ENCODE measurements at places on chromosomes 11 and 22.

- DNase-seq, result no peak
Measured at GRCh38 chr11:62652161-62653006, 718 bp downstream of the INTS5 start.

GRCh38 chr22:39349967-39350726 lies at the start of gene SYNGR1:
Gene SYNGR1, plus strand, starts transcription at chr22:39349991. Its CDS starts 20 bp downstream, at chr22:39350011.
- no peak for DNase-seq

DNA sequence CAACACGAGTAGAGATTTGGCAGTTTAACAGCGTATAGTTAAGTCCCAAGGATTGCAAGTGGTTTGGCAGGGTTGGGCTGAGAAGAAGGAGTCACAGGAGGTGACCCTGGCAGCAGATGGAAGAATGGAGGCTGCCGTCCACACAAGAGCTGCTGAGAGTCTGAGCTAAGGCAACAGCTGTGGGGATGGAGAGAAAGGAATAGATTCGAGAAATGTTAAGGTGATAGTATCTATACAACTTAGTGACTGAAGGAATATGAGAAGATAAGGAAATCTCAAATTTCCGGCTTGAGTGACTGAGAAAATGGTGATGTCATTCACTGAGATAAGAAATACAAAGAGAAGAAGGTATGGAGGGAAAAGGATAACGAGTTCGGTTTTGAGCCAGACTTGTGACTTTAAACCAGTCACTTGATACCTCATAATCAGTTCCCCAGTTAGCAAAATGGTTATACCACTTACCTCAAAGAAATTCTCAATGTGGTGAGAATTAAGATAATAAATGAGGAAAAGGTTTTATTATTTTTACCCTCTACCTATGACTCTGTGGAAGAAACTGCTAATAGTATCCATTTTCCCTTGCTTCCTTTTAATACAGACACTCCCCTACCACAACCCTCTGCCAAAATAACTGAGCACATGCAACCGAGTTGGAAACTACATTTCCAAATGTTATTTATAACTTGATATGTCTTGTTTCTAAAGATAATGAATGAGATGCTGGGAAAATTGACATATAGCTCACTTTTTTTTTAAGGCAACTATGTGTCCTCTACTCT lies 30.7 kb downstream of the FAM168A start:
- DNase-seq, result no peak

DNA sequence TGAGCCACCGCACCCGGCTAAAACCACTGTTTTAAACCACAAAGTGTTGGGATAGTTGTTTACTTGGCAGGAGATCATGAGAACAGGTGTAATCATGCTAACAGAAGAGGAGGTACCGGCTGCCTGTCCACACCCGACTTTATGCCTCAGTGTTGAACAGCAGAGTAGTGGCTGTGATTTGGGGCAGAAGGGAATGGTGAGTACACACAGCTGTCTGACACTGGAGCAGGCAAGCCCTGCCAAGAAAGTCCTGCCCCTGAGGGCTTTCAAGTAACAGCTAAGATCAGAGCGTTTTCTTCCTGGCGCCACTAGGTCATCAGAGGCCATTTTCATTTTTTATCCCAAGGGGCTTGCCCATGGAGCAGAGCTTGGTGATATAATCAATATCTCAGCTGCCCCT lies 8.1 kb downstream of the CDKN1C start:
- no peak for DNase-seq

- no peak for DNase-seq
Measured at GRCh38 chr11:122778148-122778547, 60.2 kb upstream of the CRTAM start.

DNA sequence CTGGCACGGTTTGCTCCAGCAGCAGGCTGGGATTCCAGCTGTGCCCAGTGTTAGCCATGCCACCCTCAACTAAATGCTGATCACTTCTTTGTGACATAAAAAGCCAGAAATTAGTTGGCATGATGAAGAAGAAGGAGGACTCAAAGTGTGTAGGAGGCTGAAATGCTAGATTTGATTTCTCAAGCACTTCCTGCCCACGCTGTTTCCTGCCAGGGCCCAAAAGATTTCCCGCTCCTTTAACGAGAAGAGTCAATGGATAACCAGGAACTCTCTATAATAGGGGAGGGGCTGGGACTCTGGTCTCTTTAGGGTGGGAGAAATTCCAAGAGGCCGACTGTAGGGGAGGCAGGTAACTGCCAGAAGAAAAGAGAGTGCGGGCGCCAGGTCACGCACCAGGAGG lies 26.4 kb downstream of the APOL3 start:
- no peak for DNase-seq

GRCh38 chr22:42844756-42845155 lies 12.3 kb downstream of the ARFGAP3 start:
- no peak for DNase-seq

- DNase-seq, result no peak
Measured at GRCh38 chr22:18050065-18050464, 25.7 kb upstream of the MICAL3 start.

GRCh38 chr11:17457396-17458173 lies 19.1 kb downstream of the ABCC8 start:
- DNase-seq, result no peak

DNA sequence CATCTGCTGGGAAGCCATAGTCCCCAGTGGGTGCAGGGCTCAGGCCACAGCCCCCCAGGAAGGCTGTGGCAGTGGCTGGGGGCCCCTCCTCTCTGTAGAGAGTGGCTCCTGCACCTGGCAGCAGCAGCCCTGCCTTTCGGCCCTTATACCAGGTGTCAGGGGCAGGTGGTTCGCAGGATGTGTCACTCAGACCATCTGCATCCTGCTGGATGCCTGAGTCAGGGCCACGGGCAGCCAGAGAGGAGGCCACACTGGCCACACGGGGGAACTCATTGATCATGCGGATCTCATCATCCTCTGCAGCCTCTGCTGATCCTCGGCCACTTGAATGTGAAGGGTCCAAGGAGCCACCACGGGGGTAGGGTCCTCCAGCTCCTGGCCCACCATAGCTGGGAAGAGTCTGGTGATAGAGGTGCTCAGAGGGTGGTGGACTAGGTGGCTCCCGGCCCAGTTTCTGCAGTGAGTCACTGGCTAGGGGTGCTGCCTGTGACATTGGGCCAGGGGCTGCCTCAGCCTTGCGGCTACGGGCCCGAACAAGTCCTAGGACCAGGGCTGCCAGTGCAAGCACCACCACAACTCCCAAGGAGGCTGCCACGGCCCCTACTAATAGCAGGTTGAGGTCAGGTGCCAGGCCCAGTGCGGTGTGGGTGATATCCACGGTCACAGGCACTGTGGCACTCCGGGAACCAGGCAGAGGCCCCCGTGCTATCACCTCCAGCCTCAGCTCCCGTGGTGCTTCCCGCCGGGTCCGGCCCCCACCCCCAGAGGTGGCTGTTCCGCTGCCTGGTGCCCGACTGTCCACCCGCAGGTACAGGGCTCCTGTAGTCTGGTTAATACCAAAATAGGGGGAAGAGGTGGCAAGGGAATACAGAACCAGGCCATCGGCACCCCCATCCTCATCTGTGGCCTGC lies 3.3 kb upstream of the TPP1 start:
- no peak for DNase-seq

- no peak for DNase-seq
Measured at GRCh38 chr22:27990879-27991278, 71.8 kb upstream of the PITPNB start.

DNA sequence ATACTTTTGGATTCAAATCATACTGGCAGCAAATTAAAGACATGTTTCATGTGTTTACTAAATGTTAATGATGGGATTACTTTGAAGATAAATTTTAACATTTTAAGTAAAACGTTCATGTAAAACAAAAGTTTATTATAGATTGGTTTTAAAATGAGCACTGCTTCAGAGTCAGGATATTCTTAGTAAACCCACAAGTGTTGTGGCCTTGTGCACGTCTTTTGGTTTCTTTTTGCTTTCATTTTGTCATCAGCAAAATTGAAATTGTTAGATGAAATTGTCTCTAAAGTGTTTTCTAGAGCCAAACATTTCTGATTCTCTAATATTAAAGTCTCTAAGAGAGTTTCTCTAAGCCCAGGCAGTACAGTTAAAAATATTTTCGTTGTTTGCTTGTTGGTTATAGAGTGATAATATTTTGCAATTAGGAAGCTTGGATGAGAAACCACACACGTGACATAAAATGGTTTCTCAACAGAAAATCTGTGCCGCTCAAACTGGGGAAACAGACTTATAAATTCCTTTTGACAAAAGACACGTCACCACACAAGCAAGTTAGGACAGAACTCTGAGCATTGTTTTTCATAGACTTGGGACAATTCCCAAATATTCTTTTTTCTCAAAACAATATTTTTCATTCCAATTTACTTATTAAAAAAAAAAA lies 164.4 kb downstream of the TEAD1 start:
- no peak for DNase-seq

DNA sequence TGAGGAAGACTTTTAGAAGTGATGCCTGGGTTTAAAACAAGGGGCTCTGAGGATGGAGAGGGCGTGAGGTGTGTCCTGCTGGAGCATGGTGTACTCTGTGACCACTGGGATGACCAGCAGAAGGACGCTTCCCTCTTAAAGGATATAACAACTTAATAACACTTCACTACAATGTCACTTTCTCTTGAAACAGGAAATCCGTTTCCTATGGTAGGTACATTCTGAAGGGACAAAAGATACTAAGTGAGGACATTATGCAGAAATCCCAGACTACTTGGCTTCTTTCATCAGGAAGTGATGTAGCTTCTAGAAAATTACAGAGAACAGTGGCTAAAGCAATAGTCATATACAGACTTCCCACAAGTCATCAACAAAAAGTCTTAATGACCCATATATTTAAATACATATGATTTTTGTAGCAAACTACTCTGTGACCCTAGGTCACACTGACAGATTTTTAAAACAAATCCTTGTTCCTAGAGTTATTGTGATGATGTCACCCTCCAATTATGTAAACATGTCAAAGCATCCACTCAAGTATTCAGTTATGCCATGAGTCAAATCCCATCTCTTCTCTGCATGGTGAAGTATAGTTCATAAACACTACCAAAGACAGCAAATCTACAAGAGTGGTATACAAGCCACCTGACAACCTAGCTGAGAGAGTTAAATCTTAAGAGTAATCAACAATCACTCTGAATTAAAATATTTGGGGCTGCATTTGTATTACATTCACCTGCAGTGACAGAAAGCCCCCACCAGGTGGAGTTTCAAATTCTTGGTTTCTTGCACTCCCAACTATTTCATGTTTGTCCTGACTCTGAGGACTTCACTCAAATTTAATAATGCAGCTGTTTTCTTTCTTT lies 32.8 kb downstream of the PITPNB start:
- DNase-seq, result peak; percentile 24

DNA sequence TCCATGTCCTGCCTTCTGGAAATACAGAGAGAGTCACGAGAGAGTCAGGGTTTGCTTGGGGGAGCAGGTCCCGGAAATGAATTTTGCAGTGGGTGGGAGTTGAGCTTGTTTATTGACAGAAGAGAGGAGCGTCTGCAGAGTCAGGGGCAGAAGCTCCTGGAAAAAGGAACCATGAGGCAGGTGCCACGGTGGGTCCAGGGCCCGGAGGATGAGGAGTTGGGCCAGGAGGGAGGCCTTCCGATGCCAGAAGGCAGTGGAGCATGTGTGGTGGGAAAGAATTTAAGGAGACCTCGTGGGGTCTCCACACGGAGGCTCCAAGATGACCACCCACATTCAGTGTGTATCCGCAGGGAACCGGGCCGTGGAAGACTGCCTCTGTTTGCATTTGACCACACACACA lies 461.2 kb downstream of the BRD1 start:
- no peak for DNase-seq
